ENCODE measurements at places on chromosomes 3 and 15. TPM values are rescaled to one million over a fixed set of nuclear protein-coding genes. Genes with fewer than 3 reads are reported as not detected.

Gene PLCD1
- total RNA-seq: 70.3 TPM

Gene DVL3
- 29.1 TPM for total RNA-seq

Gene ENTPD3
- total RNA-seq: not detected

Gene A4GNT
- not detected for total RNA-seq

Gene LEO1
- total RNA-seq: 23.8 TPM

Gene PPP1R14D
- not detected for total RNA-seq

Gene MB21D2
- total RNA-seq: 6.1 TPM

Gene C2CD4A
- not detected for total RNA-seq

Gene ADAMTSL3
- 1.2 TPM for total RNA-seq

Gene GOLGA8B
- total RNA-seq: 12.6 TPM

Gene DPPA2
- total RNA-seq: not detected

Gene CYP1A2
- total RNA-seq: not detected

Gene NAALADL2
- 19.7 TPM for total RNA-seq

Gene SYNM
- total RNA-seq: 5.4 TPM

Gene DUOXA2
- total RNA-seq: not detected

Gene IL5RA
- total RNA-seq: not detected

Gene NT5DC2
- total RNA-seq: 43.8 TPM

All from smooth muscle cell of trachea (primary cell).